COR-L47 (cell line): ENCODE measurements at places on chromosomes 1 and 21.

DNA sequence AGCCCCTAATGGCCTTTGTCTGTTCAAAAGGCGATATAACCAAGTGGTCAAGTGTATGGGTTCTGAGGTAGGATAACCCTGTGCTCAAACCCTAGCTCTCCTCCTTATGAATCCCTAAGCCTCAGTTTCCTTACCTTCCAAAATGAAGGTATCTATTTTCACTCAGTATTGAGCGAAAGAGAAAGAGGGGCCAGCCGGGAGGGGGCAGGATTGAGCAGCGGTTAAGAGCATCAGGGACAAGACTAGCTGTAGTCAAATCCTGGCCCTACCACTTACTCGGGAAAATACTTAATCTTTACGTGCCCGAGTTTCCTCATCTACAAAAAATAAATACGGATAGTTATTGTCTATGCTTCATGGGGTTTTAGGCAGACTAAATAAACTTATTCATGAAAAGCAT, 25.7 kb downstream of the LY9 start:
- peak; percentile 28 for DNase-seq

- peak; percentile 85 for DNase-seq
Observed at GRCh38 chr1:1421147-1421906, at the start of gene ANKRD65. Gene ANKRD65, minus strand, starts transcription at chr1:1421276. Its CDS starts 271 bp downstream, at chr1:1421005.

DNA sequence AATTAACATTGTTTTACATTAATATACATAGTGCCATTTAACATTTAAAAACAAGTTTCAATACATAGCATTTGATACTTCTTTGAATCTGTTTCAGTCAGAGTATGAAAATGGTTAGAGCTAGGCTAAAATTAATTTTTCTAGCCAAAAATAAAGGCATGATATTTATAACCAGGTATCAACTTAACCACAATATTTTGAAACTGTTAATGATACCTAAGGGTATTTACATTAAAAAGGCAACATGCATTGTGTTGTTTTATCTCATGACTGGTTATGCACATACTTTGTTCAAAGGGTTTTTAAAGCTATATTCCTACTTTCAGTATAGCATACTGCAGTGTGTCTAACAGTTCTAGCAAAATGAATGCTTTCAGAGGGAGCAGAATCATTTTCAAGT, 130.0 kb downstream of the HS2ST1 start:
- DNase-seq: no peak

DNA sequence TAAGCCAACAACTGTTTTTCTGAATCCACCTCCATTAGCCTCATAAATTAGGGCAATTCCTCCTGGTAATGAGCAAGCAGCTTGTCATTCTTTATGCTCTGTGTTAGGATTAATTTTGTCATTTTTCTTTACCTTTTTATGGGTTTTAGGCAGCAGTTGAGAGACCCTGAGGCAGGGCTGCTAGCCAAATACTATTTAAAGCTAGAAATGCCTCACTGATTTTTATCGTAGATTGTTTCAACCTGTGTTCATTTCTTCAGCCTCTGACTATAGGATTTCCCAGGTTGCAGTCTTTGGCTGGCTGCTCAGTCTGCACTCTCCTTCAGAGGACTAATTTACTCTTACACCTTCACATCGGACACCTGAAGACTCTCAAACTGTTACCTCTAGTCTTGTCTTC, 61.9 kb upstream of the RABGAP1L start:
- no peak for DNase-seq

DNA sequence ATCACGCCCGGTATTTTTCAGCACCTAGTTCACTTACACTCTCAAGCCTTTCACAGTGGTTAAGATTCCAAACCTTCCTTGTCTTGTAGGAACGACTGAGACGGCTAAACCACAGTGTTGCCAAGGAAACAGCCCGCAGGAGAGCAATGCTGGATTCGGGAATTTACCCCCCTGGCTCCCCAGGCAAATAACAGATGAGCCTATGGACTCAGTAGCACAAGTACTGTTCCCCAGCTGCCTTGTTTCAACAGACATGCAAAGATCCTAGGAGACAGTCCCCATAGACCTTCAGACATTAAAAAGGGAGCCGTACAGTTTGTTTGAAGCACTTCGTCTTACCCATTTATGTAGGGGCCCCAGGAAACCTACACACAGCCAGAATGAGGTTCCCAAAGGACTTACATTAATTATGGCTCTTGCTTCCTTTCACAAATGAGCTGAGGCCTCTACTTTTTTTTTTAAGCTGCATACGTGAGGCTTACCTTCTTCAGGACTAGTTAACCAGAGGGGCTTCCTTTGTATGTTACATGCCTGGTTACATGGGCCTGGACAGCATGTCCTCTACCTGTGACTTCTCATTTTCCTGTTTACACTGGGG, 2.7 kb downstream of the SNAPIN start:
- no peak for DNase-seq

- no peak for DNase-seq
Observed at GRCh38 chr21:18245464-18245967, 883 bp downstream of the CHODL start.

- no peak for DNase-seq
Observed at GRCh38 chr1:30474818-30475200, 248.6 kb downstream of the MATN1 start.

GRCh38 chr1:149927056-149927562, 494 bp downstream of the SF3B4 start:
- DNase-seq: no peak

GRCh38 chr1:70090875-70091274, 114.5 kb downstream of the LRRC40 start:
- DNase-seq: no peak

DNA sequence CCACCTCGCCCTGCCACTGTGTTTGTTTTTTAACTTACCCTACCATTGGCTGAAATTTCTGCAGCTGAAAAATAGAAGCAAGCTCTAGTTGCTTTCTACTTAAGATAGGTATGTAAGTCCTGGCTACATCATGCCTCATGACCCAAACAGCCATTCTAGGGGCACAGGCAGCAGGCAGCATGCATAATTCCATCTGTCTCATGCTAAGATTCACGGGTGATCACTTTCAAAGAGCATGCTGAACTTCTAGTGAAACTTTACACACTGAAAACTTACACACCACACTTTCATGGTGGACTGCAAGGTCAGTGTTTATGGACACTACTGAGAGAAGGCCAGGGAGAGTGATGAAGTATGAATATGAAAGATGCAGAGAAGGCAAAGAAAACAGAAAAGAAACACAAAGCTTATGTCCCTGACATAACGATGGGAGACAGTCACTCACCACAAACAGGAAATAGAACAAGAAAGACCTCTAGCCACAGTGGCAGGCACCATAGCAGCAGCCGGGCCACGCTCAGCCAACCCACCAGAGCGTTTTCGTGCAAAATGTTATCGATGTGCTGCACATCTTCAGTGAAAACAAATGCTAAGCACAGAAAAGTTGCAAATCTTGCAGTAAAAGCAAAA, 102.3 kb upstream of the TIAM1 start:
- no peak for DNase-seq

DNA sequence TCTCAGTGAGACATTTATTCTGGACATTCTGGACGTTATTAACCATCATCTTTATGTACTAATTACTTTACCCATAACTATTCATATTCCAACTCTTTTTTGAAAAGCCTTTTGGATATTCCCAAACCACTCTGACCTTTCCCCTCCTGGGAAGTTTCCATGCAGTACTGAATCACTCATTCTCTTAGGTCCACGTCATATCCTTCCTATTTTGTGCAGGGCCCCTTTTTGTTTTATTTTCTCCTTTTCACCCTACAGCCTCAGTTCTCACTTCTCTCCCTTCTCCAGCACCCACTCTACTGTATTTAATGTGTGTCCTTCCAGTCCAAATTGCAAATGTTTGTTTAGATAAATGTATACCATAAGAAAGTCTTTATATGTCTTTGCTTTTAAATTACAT, 16.4 kb upstream of the ATP1A1 start:
- DNase-seq: no peak

GRCh38 chr1:168792142-168792541, 63.1 kb upstream of the DPT start:
- DNase-seq: no peak

GRCh38 chr1:29743931-29744330, 507.6 kb downstream of the PTPRU start:
- DNase-seq: no peak

GRCh38 chr1:109821221-109821669, 57.5 kb upstream of the EPS8L3 start:
- no peak for DNase-seq

DNA sequence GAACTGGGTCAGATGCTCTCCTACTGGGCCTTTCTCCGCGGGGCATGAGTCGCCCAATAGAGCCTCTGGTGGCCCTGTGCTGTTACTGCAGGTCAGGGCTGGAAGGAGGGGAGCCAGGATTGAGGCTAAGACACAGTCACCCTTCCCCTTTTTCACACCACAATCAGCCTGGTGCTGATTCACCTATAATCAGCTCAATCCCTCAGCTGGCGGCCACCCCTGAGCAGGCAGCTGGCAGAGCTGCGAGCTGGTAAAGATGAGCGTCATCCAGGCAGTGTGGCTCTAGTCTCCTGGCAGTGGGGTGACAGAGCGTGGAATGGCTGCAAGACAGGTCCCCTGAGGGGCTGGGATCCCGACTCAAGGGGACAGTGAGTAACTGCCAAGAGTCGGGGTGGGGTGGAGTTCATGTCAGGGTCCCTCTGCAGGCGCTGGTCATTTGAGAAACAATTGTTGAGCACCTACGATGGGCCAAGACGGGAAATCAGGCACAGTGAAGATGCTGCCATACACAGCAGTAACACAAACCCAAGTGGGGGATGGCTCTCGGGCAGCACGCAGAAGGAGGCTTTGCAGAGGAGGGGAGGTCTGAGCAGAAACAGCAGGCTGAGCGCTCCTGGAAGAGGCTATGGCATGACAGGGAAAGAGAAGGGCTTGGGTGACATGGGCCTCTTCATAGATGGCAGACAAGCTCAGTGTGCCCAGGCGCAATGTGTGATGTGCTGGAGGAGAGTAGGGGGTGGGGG, 21.8 kb downstream of the ATF3 start:
- peak; percentile 29 for DNase-seq

DNA sequence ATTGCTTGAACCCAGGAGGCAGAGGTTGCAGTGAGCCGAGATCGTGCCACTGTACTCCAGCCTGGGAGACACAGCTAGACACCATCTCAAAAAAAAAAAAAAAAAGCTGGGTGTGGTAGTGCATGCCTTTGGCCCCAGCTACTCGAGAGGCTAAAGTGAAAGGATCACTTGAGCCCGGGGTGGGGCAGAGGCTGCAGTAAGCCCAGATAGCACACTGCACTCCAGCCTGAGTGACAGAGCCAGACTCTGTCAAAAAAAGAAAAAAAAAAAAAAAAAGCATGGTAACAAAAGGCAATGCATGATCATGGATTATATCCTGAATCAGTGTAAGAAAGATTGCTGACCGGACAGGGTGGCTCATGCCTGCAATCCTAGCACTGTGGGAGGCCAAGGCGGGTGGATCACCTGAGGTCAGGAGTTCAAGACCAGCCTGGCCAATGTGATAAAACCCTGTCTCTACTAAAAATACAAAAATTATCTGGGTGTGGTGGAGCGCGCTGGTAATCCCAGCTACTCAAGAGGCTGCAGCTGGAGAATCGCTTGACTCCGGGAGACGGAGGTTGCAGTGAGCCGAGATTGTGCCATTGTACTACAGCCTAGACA, 76.3 kb downstream of the RUSC1 start:
- no peak for DNase-seq

- DNase-seq: no peak
Observed at GRCh38 chr1:101365878-101366277, 129.1 kb downstream of the S1PR1 start.

DNA sequence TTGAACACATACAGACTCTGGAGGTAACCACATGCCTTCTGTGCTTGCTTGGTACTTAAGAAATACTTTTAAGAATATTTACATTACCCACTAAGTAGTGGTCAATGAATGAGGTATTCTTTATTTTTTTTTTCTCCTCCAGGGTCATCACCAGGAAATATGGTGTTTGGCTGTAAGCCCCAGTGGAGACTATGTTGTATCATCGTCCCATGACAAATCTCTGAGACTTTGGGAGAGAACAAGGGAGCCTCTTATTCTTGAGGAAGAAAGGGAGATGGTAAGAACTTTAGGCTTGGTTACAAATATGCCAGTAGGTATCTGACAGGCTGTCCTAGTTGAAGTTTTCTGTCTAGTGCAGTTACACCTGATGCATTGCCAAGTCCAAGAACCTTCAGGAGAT, 22.8 kb downstream of the WDR3 start:
- no peak for DNase-seq

- no peak for DNase-seq
Observed at GRCh38 chr1:206513312-206514111, 6.2 kb downstream of the RASSF5 start.

- no peak for DNase-seq
Observed at GRCh38 chr1:202584707-202585589, 125.3 kb downstream of the SYT2 start.

GRCh38 chr1:220316305-220316704, 44.1 kb upstream of the RAB3GAP2 start:
- no peak for DNase-seq

- no peak for DNase-seq
Observed at GRCh38 chr1:234942012-234942332, 186.7 kb downstream of the TOMM20 start.

DNA sequence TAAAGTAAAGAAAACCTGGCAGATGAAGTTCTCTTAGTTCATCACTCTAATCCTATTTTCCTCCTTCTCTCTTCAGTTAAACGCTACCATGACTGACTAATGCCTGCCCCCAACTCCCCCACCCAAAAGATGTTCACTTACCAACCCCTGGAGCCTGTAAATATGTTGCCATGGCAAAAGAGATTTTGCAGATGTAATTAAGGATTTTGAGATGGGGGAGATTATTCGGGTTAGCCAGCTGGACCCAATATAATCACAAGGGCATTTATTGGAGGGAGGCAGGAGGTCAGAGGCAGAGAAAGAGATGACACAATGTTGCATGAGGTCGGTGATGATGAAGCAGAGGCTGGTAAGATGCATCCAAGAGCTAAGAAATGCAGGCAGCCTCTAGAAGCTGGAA, 69.3 kb upstream of the PPP2R5A start:
- no peak for DNase-seq

DNA sequence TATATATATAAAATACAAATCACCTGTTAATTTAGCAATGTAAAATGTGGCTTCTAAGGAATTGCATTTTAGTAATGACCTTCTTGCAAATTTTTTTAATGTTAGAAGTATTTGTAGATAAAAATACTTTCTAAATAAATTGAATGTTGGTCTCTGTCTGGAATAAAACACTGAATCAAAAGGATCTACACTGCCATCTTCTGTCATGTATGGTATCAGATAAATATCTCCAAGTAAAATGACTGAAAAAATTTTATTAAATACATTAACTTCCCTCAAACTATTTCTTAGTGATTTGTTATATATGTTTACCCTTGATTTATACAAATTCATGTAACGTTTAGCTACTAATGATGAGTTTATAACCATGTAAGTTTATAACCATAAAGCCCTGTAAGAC, 2029.3 kb downstream of the MRPL39 start:
- no peak for DNase-seq

- DNase-seq: peak; percentile 38
Observed at GRCh38 chr1:55375617-55376258, 160.6 kb upstream of the USP24 start.

- no peak for DNase-seq
Observed at GRCh38 chr1:172929006-172929405, 121.7 kb downstream of the TNFSF18 start.
